Stimulated activated CD4-positive, alpha-beta T cell treated with anti-CD3 and anti-CD28 coated beads, Interleukin-4, amount 100 ng/mL, for 1 hour (primary cell): ENCODE measurements at places on chromosomes 7 and 10.
A peak's percentile ranks its signal among the peaks of the same experiment; 100 is the strongest.

DNA sequence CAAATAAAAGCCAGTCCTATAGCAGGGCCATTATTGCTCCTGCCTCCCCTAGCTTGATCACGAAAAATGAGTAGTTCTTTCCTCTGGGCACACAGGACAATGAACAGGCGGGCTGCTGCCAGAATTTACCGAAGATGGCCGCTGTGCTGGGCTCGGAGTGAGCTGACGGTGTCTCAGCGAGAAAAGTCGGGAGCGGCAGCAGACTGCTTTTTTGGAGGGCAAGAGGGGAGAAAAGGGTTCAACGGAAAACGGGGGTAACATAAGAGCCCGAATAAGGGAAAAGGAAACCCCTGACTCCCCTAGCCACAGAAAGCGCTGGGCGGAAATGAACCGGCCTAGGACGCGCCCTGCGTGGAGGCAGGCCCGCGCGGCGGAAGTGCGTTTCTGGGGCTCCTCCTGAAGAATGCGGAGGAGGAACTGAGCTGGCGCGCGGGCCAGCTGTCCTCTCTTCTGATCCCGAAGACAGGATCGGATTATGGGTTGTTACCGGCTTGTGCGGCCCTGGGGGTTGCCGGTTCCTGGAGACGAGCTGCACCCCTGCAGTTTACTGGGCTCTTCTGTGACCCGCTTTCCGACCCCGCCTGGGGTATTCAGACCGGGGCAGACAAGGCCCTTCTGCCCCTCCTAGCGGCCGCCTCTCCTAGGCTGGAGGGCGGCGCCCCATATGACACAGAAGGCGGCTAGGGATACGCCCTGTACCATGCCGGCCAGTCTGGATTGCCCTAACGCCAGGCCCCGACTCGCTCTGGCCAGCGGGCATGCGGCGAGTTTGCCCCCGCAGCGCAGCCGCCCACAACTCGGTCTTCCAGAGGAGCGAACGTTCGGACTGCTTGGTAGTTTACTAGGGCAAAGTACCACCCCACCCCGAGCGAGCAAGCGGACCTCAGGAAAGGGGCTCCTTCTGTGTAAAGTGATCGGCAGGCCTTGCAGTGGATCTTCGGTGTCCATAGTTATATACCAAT, 30.1 kb upstream of the KMT2E start:
- peak; percentile 83 for DNase-seq

DNA sequence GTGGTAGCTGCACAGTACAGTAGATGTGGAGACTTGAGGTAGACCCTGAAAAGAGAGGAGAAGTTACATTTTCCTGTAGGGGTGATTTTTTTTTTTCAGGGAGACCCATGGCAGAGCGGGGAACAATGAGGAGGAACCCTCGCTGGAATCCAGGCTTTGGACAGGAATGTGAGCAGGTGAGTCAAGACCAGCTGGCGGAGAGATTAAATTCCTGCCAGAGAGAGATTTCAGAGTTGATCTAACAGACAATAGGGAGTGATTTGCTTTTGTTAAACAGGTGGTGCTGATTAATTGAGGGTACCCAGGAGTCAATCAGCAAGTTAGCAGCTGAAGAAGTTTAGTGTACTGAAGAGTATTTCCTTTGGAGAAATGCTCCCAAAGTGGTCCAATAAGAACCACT, 41.6 kb upstream of the MINDY3 start:
- no peak for DNase-seq

- peak; percentile 100 for DNase-seq
Measured at GRCh38 chr7:149028346-149029109, at the start of gene PDIA4. Gene PDIA4, minus strand, starts transcription at chr7:149028505. Its CDS starts 97 bp downstream, at chr7:149028408.

GRCh38 chr10:70186571-70186970, 16.3 kb upstream of the SAR1A start:
- DNase-seq = no peak

- no peak for DNase-seq
Measured at GRCh38 chr10:1874533-1874932, 137.2 kb upstream of the ADARB2 start.

- no peak for DNase-seq
Measured at GRCh38 chr10:77667426-77668324, 30.1 kb upstream of the KCNMA1 start.

- no peak for DNase-seq
Measured at GRCh38 chr7:22137026-22137425, 191.3 kb upstream of the CDCA7L start.

DNA sequence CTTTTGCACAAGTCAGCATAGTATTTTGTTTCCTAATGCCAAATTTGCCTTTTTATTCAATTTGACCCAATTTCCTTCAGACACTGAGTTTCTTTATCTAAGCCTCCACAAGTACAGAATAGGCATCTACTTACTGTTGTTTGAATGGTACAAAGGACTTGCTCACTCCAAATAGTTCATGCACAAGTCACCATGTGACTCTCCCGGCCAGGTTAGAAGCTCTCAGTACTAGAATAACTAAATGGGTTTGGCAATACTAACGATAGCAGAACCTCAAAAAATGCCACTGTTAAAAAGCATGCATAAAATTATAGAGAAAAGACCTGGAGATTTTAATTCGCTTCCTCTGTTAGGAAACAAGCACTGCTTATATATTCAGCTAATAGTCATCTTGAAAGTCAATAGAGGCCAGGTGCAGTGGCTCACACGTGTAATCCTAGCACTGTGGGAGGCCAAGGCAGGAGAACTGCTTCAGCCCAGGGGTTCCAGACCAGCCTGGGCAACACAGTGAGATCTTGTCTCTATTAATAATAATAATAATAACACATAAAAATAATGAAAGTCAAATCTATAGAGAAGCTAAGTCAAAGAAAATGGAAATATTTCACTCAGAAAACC, 335.8 kb upstream of the MBL2 start:
- no peak for DNase-seq

- DNase-seq = peak; percentile 31
Measured at GRCh38 chr10:4344492-4344994, 481.5 kb upstream of the AKR1E2 start.

- DNase-seq = no peak
Measured at GRCh38 chr10:5515948-5516761, 8.6 kb upstream of the CALML3 start.

DNA sequence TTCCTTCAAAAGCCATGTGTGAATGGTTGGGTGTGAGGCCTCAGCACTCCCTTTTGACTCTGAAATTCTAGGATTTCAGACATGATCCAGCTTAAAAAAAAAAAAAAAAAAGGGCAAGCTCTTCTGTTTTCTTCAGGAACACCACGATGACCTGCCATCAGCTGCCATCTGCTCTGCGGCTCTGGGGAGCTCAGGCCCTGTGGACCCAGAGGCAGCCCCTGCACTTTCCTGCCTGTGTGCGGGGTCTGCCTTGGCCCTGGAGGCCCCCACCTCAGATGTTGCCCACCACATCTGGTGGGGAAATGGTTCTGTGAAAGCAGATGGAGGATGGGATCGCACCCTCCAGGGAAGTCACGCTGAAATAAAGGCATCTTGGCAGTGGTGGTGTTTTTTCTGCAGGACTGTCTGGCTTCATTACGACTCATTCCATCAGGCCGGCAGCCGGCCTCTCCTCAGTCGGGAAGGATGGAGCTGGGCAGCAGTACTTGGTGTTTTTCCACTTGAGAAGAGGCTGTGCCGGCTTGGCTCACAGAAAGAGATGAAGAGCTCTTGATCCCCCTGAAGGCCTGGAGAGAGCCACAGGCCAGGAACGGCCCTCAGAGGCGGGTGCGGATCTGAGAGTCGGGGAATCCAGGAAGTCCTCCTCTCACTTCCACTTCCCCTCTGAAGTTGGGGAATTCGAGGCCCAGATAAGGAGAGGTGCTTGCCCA, 66.1 kb upstream of the AQP1 start:
- DNase-seq = no peak

- DNase-seq = no peak
Measured at GRCh38 chr7:34842782-34843181, 184.8 kb downstream of the NPSR1 start.

DNA sequence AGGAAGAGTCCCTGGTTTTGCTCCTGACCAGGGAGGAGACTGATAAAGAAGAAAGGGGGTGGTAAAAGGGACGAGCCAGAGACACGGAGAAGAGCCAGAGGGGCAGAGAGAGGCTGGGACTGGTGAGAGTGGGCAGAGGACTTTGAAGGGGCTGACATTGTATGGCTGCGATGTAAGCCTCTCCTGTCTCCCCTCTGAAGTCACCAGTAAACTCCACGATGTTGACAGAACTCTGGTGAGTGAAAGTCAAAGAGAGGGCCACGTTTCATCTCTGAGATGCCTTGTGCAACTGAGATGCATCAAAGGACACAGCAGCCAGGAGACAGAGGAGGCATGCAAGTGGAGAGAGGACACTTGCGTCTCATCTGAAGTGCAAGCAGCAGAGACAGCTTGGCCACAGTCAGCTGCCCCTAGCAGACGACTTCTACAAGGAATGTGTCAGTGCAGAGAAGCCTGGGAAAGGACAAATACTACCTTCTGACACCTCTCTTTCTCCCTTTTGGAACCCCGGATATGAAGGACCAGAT, 54.3 kb downstream of the SMKR1 start:
- no peak for DNase-seq

- DNase-seq = no peak
Measured at GRCh38 chr10:82206831-82207230, 331.8 kb downstream of the NRG3 start.

- DNase-seq = no peak
Measured at GRCh38 chr10:29861811-29862505, 197.4 kb downstream of the JCAD start.

DNA sequence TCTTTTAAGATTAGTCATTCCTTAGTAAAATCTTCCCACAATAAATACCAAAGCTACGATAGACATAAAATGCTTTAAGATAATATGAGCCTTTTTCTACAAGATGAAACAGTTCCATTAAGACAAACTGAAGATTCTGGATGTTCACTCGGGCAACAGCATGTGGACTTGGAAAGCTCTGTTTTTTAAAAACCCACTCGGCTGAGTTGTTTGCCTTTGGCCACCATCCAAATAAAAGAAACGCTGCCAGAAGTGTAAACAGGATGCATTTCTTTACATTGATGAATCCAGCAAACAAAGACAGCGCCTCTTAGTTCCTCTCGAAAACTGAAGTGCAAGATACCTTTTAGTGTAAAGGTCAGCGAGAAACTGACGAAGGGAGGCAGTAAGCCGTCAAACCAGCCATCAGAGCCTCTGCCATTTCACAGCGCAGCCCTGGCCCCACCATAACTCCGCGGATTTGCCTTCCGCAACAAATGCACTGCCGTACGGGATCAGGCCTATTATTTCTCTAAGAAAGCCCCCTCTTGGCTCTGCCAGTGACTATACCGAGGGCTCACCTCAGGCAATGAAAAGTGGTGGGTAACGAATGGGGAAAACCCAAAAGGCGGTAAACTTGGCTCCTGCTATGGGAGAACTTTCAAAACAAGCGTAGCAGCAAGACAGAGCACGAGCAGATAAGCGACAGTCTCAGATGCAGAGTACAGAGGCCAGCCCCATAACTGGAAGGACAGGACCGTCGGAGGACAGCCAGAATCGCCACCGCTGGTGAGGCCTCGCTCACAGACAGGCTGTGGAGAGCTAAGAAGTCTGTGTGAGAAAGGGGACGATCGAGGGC, 41.4 kb downstream of the GNA12 start:
- DNase-seq = no peak

DNA sequence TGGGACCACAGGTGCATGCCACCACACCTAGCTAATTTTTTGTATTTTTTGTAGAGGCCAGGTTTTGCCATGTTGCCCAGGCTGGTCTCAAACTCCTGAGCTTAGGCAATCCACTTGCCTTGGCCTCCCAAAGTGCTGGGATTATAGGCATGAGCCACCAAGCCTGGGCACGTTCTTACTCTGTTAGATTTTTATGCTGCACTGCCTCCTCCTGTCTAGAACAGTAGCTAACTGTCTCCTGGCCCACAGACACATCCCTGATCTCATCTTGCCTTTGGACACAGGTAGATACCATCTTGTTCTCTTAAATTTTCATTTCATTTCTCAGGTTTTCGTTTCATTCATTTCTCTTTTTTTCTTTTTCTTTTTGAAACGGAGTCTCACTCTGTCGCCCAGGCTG, 41.1 kb downstream of the BLVRA start:
- DNase-seq = no peak

DNA sequence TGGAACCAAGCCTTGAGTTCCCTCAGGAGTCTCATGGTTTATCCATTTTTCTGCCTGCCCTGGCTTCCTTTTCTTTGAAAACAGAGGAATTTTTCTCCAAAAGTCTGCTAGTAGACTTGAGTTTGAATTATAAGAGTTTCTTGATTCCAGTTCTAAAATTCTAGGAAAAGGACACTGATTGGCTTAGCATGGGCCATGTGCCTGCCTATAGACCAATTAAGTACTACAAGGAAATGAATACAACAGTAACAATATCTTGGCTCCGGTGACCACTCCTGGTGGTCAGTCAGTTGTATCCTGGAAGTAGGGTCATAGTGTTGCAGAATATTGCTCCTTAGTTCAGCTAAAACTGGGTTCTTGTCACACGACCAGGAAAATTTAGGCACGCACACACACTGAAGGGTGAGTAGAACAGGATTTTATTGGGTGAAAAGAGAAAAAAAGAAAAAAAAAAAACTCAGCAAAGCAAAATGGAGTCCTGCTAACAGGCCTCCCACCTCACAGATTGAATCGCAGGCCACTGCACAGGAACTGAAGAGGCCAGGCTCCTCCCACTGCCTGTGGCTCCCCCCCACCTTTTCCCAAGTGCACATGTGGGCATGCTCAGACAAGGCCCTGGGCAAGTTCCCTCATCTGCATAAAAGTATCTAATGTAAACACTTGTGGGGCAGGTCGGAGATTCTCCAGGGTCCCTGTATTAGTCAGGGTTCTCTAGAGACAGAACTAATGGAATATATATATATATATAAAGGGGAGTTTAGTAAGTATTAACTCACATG, 155.1 kb downstream of the LYZL1 start:
- DNase-seq = no peak

DNA sequence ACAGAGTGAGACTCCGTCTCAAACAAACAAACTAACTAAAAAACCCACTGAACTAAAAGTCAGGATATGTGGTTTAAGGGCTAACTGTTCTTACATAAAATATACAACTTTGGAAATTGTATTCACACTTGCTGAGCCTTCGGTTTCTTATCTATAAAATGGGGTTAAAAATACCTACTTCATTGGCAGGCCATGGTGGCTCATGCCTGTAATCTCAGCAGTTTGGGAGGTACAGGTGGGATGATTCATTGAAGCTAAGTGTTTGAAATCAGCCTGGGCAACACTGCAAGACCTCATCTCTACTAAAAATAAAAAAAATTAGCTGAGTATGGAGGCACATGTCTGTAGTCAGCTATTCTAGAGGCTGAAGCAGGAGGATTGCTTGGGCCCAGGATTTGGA, 115.4 kb upstream of the KLF6 start:
- no peak for DNase-seq

GRCh38 chr7:27124902-27125689, 5.5 kb downstream of the HOXA4 start:
- DNase-seq = no peak

GRCh38 chr7:106372595-106373318, 88.0 kb upstream of the NAMPT start:
- no peak for DNase-seq

- DNase-seq = no peak
Measured at GRCh38 chr7:38177621-38178003, 433 bp upstream of the STARD3NL start.

- DNase-seq = no peak
Measured at GRCh38 chr10:69630651-69631400, 779 bp downstream of the FAM241B start.
